ENCODE measurements at places on chromosomes 7 and 10.

- DNase-seq, result peak; percentile 78
Observed at GRCh38 chr10:22988581-22989360, 60.9 kb downstream of the ARMC3 start.

DNA sequence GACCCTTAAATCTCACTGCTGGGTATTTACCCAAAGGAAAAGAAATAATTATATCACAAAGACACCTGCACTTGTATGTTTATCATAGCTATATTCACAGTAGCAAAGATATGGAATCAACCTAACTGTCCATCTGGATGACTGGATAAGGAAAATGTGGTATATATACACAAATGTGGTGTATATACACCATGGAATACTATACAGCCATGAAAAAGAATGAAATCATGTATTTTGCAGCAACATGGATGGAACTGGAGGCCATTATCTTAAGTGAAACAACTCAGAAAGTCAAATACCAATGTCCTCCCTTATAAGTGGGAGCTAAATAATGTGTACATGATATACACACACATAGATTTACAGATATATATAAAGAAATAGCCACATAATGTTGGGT lies 168.2 kb downstream of the SH2D4B start:
- DNase-seq, result no peak

DNA sequence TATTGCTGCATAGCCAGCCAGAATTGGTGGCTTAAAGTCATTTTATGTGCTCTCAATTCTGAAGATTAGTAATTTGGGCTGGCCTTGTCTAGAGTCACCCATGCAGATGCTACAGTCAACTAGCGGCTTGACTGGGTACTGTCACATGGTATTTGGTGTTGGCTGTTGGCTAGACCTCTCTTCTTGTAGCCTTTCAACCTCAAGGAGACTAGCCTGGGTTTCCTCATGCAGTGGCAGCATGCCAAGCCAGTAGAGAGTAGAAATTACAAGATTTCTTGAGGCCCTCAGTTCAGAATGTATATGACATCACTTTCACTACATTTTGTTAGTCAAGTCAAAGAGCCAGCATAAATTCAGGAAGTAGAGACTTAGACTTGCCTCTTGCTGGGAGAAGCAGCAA lies 3.7 kb upstream of the ZNF800 start:
- DNase-seq, result no peak

DNA sequence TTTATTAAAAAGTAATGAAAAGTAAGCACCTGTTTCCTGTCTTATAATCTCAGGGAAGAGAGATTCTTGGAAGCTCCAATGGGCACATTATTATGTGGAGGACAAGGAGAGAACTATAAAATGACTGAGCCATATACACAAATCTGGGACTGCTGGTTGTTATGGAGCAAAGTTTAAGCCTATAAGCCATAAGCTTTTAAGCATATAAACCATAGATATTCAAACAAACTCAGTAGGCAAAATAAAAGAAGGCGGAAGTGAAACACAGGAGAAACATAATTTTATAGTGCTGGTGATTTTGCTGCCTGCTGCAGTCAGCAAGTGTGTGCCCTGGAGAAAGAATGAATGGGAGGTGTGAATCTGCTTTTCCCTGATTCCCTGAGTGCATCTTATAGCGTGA lies 274.4 kb downstream of the KIF20B start:
- DNase-seq, result no peak

GRCh38 chr10:124701435-124701834 lies 42.7 kb downstream of the FAM53B start:
- DNase-seq, result no peak

DNA sequence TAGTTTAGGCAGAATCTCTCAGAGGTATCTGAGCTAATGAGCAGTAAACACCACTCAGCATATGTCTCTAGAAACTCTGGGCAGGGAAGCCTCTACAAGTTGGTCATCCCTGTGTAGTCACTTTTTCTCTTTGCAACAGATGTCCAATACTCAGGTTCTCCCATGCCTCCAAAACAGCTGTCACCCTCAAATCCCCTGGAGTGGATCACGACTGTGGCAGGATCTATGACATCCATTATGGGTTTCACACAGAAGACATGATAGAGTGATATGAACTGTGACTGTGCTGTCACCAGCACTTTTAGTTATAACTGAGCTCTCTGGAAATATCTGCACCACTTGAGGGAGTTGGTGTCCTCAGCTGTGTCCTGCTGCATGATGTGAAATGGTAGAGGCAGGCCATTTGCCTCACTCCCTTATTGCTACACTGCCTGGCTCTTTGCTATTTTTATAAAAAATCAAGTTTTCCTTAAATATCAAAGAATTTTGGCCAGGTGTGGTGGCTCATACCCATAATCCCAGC lies 24.1 kb upstream of the ZNRF2 start:
- DNase-seq, result no peak

DNA sequence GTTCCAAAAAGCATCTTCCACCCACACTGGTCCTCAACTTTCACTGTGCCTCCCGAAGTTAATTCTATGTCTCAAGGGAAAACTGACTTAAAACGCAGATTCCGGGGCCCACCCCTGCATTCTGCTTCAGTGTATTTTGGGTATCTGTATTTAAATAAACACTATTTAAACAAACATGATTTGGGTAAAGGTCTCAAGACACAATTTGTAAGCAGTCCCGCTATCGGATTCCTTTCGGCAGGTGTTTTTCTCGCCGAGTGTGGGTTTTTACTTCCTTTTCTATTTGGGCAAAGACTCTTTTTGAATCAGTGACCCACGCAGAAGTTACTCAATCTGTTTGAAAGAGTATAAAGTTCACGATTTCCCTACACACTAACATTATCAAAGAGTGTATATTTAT lies 1.2 kb downstream of the PDIA4 start:
- DNase-seq, result no peak

- no peak for DNase-seq
Observed at GRCh38 chr10:43037440-43037839, 39.4 kb upstream of the RET start.

- DNase-seq, result no peak
Observed at GRCh38 chr10:100148353-100149211, 37.2 kb downstream of the ERLIN1 start.

- peak; percentile 59 for DNase-seq
Observed at GRCh38 chr7:77651575-77652162, 44.6 kb upstream of the RSBN1L start.

DNA sequence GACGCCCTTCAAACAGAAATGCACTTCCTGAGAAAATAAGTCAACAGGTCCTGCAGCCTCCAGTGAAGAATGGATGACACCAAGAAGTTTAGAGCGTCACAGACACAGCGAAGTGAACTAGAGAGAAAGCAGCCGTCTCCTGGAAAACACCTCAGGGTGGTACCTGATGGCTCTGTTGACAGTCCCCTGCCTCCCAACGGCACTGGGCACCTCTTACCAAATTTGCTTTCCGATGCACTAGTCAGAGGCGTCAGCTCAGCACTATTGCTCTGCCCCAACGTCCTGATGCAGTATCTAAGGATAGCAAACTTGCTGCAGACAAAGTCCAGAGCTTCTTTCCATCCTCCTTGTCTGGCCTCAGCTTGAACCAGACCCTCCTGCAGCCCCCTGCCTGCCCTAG lies 38.3 kb downstream of the SFMBT2 start:
- no peak for DNase-seq

GRCh38 chr10:46309511-46310142 lies 22.8 kb downstream of the ANTXRL start:
- no peak for DNase-seq

DNA sequence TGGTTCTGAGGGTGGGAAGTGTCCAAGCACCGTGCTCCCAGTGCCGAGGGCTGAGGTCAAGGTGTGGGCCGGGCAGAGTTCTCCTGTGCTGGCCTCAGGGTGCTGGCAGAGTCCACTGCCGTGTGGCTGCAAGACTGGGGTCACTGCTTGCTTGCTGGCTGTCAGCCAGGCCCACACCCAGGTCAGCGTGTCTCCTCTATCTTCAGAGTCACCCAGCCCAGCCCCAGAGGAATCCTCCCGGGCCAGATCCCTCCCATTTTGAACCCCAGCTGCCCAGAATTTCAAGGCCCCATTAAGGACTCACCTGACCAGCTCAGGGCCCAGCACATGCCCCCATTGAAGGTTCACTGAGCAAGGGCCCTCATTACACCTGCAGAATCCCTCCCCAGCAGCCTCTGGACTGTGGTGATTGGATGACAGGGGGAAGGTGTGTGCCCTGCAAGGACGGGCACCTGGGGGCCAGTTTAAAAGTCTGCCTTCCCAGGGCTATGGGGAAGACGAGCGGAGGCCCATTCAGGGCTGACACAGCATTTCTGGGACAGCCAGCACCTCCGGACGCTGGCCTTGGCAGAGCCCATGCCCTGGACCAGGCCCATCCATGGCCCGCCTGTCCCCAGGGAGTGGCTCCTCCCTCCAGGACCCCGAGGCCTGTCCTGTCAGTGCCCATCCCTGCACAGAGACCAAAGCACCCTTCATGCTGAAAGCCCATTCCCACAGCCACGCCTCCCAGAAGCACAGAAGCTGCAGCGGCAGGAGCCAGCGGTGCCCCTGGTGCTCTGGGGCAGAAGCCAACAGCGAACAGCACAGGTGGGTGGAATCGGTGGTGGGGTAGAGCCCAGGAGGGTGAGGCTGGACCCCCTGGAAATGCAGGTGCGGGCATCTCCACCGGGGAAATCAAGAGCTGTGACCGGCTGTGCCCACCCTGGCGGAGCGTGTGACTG lies 45.1 kb upstream of the PPP2R2D start:
- no peak for DNase-seq

- peak; percentile 53 for DNase-seq
Observed at GRCh38 chr7:44087911-44088838, 5.8 kb upstream of the POLM start.

DNA sequence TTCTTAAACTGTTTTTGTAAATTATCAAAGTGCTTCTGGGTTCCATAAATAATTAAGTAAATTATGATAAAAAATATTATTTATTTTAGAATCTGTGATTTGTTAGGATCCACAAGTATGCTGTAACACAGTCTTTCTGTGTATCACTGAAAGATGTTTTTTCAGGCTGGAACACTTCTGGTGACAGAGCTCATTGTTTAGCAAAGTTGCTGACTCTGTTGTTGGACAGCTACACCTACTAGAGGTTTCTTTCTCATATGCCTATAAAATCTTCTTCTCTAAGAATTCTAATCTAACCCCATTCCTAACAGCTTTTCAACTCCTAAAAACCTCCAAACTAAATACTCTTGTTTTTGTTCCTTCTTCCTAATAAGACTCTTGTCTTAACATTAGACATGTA lies 176.8 kb downstream of the THSD7A start:
- DNase-seq, result no peak

- no peak for DNase-seq
Observed at GRCh38 chr10:31619531-31620061, 300.6 kb downstream of the ZEB1 start.

GRCh38 chr10:93410697-93411348 lies 71.3 kb downstream of the MYOF start:
- no peak for DNase-seq

GRCh38 chr10:101565370-101565900 lies 22.6 kb downstream of the POLL start:
- DNase-seq, result no peak

DNA sequence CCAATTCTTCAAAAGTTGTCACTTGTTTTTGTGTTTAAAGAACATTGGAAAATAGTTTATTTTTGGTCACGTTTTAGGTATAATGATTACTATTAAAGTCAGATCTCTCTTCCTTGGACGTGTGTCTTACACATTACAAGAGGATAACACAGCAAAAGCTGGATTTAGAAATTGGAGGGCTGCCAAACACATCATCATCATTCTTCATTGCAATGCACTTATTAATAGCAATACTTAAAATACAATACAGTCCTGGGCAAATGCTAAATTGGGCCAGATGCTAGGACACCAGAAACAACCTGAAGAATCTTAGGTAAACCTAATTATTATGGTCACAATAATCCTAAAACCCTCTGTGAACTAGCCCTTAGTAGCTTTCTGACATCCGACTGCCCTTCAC lies 303.6 kb downstream of the DGKB start:
- DNase-seq, result no peak

- no peak for DNase-seq
Observed at GRCh38 chr10:103692952-103693811, 162.2 kb downstream of the SH3PXD2A start.

GRCh38 chr7:34844936-34845665 lies 187.1 kb downstream of the NPSR1 start:
- no peak for DNase-seq

DNA sequence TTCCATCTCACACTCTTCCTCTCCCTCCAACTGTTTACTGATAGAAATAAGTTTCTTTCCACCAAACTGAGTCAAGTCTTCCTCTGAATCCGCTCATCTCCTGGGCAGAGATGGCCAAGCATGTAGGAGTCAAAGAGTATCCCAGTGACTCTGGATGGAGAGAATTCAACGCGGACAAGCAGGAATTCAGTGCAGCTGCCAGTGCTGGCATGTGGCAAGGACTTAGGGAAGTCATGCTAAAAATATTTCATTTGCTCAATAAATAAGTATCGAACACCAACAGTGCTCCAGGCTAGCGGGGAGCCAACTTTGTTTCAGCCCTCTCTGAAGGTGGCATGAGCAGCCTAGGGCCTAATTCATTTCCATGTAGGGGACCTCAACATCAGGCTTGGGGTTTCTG lies 351.6 kb upstream of the ZMIZ1 start:
- no peak for DNase-seq

GRCh38 chr7:4144811-4145510 lies 537.1 kb upstream of the FOXK1 start:
- DNase-seq, result no peak

DNA sequence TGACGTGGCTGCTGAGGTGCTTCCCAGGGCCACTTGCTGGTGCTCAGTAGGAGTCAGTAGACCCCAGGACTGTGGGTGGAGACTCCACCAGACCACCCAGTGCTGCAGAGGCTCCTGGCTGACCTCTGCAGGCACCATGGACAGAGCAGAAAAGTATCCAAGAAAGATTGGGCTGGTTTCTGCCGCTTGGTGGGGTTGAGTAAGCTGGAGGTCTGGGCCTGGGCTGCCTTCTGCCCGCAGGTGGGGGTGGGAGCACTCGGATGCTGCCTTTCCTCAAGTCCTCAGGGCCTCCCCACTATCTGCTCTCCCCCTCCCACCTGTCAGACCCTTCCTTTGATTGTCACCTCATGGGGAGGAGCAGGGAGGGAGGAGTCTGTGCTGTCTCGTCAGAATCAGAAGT lies 91.6 kb downstream of the WDR37 start:
- no peak for DNase-seq

GRCh38 chr10:85767891-85768290 lies 598.7 kb downstream of the GRID1 start:
- DNase-seq, result no peak

GRCh38 chr7:117862378-117862777 lies 10.9 kb downstream of the CTTNBP2 start:
- DNase-seq, result no peak

DNA sequence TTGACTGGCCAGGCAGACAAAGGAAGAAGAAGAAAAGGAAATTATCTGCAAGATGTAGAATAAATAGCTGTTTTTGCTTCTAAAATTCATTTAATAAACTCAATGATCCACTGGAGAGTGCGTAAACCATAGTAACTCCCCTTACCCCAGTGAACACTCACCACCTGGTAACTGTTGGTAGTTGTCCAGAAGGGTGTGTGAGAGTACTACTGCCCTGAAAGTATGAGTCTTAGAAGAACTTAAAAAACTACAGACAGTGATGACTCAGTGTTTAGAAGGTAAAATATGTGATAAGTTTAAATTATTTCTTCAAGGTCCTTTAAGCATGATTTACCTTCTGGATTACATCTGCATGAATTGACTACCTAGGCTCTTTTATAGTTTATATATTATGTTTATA lies 53.0 kb upstream of the SEMA3A start:
- DNase-seq, result no peak

- DNase-seq, result no peak
Observed at GRCh38 chr10:98795467-98795866, 348.7 kb upstream of the HPS1 start.

Measured in cerebellar cortex (tissue), 1 donor.